Stimulated activated CD8-positive, alpha-beta memory T cell treated with anti-CD3 and anti-CD28 coated beads, Interleukin-7, amount 100 ng/mL, for 48 hours (primary cell): ENCODE measurements at places on chromosomes 1 and 21.
A peak's percentile ranks its signal among the peaks of the same experiment; 100 is the strongest.

- DNase-seq: no peak
Measured at GRCh38 chr1:175906370-175906769, 163.0 kb upstream of the TNR start.

DNA sequence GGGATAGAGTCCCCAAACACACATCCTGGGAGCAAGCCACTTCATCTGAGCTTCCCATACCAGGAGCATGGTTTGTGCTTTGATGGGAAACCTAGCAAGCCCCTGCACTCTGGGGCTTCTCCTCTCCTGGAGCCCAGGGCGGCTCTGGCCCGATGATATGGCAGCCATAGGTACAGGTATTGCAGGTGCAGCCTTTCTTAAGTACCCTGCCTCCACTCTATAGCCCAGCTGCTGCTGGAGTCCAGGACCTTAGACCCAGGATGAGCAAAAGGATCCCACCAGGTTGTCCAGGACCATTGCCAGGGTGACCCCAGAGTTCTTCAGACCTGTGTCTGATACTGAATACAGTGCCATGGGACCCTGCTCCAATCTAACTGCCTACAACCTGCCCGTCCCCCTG lies 4.2 kb downstream of the C1orf226 start:
- DNase-seq: no peak

DNA sequence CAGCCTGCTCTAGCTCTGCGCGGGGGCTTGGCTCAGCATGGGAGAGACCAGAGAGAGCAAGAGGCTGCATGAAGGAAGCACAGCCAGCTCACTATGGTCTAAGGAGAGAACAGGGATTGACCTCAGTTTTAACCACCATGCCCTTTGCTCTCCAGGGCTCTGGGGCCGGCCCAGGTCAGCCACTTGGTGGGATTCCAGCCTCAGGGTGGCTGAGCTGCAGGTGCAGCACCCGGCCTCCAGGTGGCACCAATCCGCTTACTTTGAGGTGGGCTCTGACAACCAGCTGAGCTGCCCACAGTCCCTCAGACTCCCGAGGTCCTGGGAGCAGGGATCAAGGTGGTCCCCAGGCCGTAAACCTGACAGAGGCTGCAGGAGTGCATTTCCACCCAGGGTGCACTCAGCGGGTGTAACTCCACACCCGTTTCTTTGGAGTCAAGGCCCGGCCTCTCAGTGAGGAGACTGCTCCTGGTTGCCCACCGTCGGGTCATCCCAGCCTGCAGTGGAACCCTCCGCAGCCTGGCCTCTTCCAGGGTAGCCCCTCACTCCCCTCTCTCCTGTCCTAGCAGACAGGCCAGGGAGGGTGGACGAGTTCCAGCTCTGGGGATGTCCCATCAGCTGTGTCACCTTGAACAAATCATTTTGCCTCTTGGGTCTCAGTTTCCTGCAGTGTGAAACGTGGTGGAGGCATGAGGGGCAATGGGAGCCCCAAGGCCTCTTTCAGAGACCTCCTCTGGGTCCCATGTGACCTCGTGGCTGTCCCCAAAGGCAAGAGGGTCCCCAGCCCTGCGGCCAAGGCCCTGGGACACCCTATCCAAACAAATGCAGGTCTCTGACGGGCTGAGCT lies 607 bp upstream of the LGR6 start:
- DNase-seq: no peak

- DNase-seq: peak; percentile 65
Measured at GRCh38 chr1:23743287-23744152, at the start of gene ELOA. Gene ELOA (plus strand): TSS chr1:23743471. CDS start chr1:23743504, 33 bp downstream.

GRCh38 chr1:40393173-40393572 lies 19.6 kb downstream of the SMAP2 start:
- DNase-seq: no peak

DNA sequence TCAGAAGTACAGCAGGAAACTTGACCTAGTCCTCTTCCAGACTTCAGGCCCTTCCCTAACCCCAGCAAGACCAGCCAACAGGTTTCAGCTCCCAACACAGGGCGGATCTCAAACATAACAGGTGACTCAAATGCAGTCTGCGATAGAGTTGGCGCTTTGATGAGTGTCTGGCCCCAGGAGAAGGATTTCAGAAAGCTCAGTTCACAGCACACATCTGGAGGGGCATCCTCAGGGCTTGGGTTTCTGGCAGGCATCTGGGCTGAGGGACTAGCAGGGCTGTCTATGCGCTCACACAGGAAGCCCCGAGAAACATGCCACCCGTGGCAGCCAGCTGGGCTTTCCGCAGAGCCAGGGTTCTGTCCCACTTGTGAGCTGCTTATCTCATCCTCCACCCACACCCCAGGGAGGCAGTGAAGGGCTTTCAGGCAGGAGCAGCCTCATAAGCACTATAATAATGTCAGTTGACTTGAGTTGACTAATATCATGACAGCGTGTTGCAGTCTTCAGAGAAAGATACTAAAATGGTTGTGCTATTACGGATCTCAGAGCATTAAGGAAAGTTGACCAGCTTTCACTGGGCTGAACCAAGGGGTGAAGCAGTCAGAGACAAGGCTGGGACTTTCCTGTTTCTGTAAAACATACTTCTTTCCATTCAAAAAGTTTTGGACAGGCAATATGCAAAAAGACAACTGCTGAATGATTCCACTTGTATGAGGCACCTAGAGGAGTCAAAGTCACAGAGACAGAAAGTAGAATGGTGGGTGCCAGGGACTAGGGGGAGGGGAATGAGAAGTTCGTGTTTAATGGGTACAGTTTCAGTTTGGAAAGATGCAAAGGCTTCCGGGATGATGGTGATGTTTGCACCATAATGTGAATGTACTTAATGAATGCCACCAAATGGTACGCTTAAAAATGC lies 233.0 kb upstream of the IRF2BP2 start:
- DNase-seq: peak; percentile 88

- DNase-seq: no peak
Measured at GRCh38 chr1:162538815-162539431, 22.6 kb upstream of the UAP1 start.

- DNase-seq: no peak
Measured at GRCh38 chr1:61055110-61055614, 27.2 kb upstream of the NFIA start.

- no peak for DNase-seq
Measured at GRCh38 chr1:119531606-119532323, 24.8 kb downstream of the HSD3B1 start.

GRCh38 chr1:212207822-212208520 lies 77.2 kb upstream of the PPP2R5A start:
- no peak for DNase-seq

GRCh38 chr1:172443666-172444453 lies at the start of gene PIGC:
Gene PIGC (minus strand): TSS chr1:172444069. CDS start chr1:172442622, 1,447 bp downstream.
- peak; percentile 90 for DNase-seq

DNA sequence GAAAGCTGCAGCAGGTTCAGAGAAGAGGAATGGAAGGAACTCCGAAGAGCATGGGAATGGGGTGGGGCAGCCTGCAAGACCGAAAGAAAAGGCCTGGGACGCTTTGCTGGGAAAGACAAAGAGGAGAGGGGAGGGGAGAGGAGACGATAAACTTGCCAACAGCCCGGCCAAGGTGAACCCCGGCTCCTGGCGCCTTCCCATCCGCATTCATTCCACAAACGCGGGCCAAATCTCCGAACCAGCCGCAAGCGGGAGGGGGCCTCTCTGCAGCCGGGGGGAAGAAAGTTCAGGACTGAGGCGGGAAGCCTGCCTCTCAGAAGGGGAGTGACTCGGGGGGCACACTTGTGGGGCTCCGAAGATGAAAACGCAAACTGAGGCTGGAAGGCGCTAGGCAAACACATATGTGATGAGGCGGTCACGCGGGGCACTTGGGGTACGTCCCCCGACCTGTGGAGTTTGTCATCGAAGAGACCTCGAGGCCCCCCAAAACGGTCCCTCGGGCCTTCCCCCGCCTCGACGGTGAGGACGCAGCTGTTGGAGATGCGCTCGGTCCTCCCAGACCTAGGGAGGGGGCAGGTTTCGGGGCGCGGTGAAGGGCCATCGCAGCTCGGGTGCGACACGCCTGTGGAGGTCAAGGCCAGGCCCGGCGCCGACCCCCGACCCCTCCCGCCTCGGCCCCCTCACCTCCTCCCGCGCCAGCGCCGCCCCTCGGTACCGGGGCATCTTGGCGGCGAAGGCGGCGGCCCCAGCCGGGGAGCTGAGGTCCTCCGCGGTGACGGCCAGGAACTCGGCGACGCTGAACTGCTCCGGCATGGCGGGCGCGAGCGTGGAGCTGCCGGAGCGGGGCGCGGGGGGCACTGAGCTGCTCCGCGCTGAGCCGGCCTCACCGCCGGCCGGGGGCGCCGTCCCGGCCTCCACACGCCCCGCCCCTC lies at the start of gene ASAP3:
Gene ASAP3 (minus strand): TSS at position 859 of the 932 bp plus-strand sequence. CDS start 46 bp downstream, at position 813.
- DNase-seq: no peak

- DNase-seq: no peak
Measured at GRCh38 chr1:27360159-27361043, 6.4 kb downstream of the MAP3K6 start.
